ENCODE measurements at places on chromosomes 6 and 20.

DNA sequence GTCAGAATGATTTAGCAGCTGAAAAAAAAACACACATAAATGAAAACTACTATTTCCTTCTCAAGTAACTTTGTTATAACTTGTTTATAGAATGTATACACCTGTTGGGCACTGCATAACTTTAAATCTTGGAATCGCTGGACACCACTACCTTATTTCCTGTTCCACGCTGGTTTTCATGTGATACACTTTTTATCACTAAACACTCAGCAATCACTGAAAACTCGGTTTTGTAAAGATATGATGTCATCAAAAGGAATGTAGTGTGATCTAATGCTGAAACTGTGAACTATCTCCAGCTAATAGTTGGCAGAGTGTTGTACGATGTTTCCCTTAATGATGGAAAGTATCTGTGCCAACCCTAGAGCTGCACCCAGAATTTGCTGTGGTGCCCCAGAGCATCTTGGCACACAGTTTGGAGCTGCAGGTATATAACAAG lies 127.9 kb downstream of the BACH2 start:
- DNase-seq = no peak

GRCh38 chr20:20371083-20371482 lies 3.2 kb downstream of the INSM1 start:
- no peak for DNase-seq

- no peak for DNase-seq
Measured at GRCh38 chr6:20746805-20747558, 212.7 kb downstream of the CDKAL1 start.

DNA sequence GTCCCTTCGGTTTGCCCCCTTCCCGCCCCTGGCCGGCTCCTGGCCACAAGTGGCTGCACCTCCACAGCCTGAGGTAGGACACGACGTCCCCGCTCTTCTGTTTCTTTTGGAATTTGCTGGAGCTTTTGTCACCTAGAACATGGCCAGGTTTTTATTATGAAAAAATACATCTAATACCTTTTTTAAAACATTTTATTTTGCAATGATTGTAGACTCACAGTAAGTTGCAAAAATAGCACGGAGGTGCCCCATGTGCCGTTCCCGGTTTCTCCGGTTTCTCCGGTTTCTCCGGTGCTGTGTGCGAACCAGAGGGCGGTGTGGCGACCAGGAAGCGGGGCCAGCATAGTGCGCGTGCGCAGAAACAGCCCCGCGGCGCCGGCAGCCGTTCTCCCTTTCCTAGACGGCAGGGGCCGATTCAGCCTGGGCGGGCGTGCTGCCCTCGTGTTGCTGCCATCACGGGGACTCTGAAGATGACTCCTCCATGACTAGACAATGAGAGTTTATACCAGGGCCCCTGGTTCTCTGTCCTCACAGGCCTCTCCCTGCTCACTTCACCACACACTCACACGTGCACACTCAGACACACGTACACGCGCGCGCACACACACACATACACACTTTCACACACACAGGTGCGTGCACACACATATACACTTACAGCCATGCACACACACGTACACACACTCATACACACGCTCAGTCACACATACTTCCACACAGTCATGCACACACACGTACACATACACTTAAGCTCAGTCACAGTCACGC lies 102.1 kb downstream of the TMEM242 start:
- no peak for DNase-seq
